NCI-H1048 (cell line): ENCODE measurements at places on chromosomes 7 and 10.

GRCh38 chr7:157853789-157854065, 516.9 kb downstream of the DNAJB6 start:
- no peak for DNase-seq

- DNase-seq: no peak
Measured at GRCh38 chr7:149884016-149884415, 10.2 kb downstream of the ATP6V0E2 start.

GRCh38 chr7:123423622-123424021, 110.8 kb downstream of the IQUB start:
- DNase-seq: no peak

GRCh38 chr7:123580406-123581161, 21.0 kb upstream of the ASB15 start:
- DNase-seq: no peak

GRCh38 chr10:36381748-36382147, 739.7 kb upstream of the FZD8 start:
- DNase-seq: no peak
